ENCODE measurements at places on chromosomes 3 and 15.

GRCh38 chr3:197907196-197907595 is 42.8 kb upstream of the RPL35A start:
- DNase-seq: no peak

- DNase-seq: no peak
Observed at GRCh38 chr15:70936326-70936725, 43.7 kb downstream of the LRRC49 start.

DNA sequence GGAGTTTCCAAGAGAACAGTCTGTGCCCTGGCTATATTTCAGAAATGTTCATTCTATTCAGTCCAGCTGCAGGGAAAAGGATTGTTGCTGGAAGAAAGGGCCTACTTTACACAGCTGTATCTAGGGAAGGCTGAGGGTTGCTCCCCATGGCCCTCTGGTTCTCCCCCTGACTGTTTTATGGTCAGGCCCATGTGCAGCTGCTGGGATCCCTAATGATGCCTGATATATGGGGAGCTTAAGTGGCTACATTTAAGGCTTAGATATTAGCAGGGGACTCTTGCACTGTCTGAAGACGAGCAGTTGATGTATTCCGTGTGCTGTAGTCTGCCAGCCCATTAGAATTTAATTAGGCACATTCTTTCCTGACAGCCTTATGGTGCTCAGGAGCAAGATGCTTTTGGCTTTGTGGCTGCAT is 72.0 kb downstream of the FAM43A start:
- DNase-seq: no peak

- DNase-seq: no peak
Observed at GRCh38 chr3:51696954-51697353, 9.9 kb upstream of the GRM2 start.

DNA sequence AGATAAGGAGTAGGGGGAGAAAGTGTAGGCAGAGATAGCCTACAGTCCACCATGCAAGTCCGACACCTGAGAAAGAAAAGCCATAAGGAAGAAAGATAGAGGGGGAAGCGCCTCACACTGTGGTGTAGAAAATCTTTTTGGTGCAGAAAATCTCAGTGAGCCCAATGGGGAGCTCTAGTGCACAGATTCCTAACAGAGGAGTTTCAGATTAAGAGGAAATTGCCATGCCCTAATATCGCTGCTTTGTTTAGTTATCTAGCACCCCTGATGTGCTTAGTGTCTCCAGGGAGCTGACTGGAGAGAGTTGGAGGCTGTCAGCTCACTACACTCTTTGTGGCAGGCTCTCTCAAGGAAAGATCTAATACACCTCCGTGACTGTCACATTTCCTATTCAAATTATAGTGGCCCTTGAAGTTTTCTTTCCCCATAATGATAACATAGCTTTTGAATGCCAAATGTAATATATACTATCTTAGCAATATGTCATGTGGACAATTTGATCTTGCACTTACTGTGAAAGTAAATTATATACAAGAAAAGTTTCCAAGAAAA is 33.7 kb downstream of the CGGBP1 start:
- no peak for DNase-seq

DNA sequence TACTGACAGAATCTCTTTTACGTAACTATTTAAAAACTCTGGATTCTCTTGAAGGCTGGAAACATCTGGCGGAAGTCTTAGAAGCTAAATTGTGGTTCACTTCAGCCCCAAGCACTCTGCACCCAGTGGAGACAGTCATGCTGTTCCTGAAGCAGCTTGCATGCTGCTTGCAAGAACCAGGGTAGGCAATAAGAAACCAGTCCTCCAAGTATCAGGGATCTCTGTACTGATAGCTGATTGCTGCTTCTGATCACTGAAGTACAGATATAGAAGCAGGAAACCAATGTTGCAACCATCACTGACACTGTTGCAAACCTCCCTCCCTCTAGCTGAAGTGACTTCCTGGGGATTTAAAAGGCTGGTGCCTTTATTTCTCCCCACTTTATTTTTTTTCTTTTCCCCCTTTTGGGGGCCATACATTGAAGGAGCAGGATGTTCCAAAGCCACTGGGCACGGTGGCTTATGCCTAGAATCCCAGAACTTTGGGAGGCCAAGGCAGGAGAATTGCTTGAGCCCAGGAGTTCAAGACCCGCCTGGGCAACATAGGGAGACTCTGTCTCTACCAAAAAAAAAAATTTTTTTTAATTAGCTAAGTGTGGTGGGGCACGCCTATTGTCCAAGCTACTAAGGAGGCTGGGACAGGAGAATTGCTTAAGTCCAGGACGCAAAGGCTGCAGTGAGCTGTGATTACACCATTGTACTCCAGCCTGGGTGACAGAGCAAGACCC is 15.3 kb downstream of the SPCS1 start:
- DNase-seq: no peak

GRCh38 chr3:53123953-53124352 is 6.3 kb downstream of the RFT1 start:
- no peak for DNase-seq

- no peak for DNase-seq
Observed at GRCh38 chr15:98583771-98584430, 64.4 kb upstream of the IGF1R start.

GRCh38 chr3:152405915-152406802 is 137.4 kb downstream of the MBNL1 start:
- no peak for DNase-seq

DNA sequence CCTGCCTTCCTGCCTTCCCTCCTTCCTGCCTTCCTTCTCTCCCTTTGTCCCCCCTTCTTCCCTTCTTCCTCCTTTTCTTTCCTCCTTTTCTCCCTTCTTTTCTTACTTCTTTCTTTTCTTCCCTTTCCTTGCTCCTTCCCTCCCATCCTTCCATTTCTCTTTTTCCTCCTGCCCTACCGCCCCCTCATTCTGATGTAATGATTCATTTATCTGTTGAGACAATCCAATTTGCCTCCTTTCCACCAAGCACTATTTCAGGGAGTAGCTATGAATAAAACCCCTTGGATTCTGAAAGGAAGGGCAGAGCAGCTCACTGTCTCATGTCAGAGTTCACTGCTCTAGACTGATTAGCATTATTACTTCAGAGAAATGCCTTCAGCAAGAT is 462.6 kb downstream of the PDCD6IP start:
- no peak for DNase-seq

DNA sequence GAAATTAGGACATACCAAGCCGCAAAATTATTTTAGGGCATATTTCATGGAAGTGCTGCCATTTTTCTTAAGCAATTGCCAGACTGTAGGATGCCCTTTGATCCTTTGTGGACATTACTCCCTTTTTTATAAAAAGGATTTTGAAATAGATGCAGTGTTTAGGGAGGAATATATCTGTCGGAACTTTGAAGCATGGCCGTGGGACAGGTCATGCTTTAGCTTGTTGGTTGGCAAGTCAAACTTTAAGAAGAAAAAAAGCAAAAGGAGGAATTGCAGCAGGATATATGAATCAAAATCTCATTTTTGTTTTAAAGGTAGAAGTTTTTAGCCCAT is 122.1 kb downstream of the MCTP2 start:
- no peak for DNase-seq

GRCh38 chr3:171704814-171705213 is 105.5 kb downstream of the PLD1 start:
- DNase-seq: no peak

GRCh38 chr15:69285834-69286233 is 12.9 kb upstream of the PAQR5 start:
- DNase-seq: no peak

- DNase-seq: no peak
Observed at GRCh38 chr3:116254541-116254940, 190.7 kb downstream of the LSAMP start.

DNA sequence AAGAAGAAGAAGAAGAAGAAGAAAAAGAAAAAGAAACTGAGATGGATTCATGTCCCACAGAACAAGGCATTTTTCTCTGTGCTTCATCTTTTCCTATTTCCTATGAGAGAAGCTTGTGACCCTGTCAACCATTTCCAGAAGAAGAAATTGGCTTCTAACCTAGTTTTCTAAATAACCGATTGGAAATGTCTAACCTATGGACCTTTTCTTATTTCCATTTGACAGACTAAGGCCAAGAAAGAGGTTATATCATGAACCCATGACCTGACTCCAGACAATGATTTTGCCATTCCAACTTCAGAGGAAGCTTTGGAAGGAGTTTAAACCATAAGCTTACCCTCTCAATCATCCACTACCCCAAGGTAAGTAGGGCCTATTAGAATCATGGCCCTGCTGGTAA is 16.3 kb upstream of the CSRNP1 start:
- DNase-seq: no peak

DNA sequence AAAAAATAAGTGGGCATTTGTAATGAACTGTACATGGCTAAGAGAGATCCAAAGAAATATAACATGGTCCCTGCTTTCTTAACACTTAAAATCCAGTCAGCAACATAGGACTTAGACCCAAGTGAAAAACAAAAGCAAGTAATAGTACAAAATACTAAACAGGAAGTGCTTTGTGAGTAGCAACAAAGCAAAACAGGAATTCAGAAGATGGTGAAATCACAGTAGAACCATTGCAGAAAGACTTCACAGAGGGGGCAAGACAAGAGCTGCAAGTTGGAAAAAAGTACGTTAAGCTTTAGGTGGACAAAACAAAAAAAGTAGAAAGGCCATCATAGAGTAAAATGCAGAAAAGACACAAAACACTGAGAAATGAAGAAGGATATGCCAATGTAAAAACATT is 116.0 kb downstream of the TBC1D5 start:
- no peak for DNase-seq

DNA sequence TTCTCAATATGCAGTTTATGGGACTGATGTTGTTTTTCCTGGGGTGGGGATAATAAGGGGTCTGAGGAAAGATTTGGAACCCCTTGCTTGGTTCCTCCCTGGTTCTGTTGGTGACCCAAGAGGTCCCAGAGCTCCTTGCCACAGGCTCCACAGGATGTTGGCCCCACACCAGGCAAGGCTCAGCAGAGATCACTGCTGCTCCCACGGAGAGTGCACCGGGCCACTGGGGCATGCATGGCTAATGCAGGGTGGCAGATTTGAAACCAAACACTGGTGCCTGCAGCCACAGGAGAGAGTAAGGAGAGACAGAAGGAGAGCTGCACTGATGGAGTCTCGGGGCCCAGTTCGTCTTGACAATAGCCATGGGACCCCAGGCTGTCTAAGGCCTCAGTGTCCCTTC is 2.5 kb downstream of the FAM107A start:
- DNase-seq: no peak

DNA sequence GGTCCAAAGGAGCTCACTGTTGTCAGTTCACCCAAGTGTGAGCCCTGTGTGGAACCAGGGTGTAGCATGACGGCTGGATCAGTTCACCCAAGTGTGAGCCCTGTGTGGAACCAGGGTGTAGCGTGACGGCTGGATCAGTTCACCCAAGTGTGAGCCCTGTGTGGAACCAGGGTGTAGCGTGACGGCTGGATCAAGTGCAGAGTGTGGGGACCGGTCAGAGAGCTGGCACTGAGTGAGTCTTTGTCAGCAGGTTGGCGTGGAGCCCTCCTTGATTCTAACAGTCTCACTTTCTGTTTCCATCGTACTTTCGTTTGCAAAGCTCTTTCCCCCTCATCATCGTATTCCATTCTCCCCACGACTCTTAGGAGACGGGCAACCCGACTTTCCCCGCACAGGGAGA is 57.9 kb upstream of the DLG1 start:
- no peak for DNase-seq

GRCh38 chr3:197520311-197521276 is 35.2 kb downstream of the BDH1 start:
- DNase-seq: no peak

DNA sequence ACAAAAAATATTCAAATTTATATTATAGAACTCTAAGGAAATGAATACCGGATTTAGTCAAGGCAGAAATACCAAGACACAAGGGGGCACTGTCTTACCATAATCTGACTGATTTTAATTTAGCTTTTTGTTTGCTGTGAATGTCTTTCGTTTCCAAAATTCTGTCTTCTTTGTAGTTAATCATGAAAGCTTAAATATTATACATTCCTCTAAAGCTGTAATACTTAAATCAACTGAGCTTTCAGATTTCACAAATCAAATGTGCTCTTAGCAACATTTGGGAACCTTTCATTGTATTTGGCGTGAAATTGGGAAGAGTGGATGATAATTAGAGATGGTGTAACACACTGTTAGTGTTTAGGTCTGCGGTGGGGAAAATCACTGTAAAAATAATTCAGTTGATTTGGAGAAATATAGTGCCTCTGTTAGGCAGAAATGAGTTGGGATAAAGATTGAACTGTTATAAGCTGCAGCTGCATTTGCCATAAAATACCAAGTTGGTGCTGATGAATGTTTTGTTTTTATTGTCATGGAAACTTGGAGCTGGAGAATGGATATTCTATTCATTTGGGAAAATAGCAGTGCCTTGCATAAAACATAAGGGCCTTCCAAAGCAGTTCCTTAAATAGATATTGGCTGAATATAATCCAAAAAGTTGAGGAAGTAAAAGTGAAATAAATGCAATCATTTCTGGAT is 228.2 kb downstream of the TCF12 start:
- DNase-seq: no peak

DNA sequence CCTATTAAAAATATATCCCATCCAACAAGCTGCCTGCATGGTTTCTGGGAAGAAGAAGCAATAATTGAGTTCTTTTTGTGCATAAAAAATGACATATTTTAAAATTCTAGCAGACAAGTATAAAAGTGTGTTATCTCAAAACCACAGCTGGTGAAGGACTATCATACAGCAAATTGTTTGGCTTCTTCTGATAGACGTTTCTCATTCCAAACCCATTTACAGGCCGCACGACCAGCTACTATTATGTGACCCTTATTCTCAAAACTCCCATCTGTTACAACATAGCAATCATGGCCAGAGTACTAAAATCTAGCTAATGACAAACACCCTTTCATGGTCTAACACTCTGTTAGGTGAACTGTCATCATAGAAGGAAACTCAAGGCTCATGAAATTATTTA is 21.7 kb downstream of the ETFA start:
- no peak for DNase-seq

DNA sequence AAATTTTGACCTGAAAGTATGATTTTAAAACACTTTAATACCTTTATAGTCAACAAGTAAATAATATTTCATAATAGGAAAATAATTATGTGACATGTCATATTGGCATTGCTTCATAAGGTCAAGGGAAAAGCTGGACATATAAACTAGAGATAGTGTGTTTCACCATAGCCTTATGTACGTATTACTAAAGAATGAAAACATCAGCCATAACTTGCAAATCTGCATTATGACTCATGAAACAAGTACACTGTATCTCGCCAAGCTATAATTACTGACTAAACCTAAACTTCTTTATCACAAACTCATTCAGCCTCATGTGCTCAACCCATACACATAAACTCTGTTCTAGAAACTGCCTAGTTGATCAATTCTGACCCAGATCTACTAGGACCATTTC is 950.1 kb downstream of the FHIT start:
- no peak for DNase-seq

- DNase-seq: no peak
Observed at GRCh38 chr3:94596887-94597566, 534.2 kb downstream of the NSUN3 start.

- no peak for DNase-seq
Observed at GRCh38 chr15:47717036-47717612, at the start of gene SEMA6D. Gene SEMA6D, plus strand, starts transcription at chr15:47717505. Its CDS starts 42,294 bp downstream, at chr15:47759799.

GRCh38 chr15:77013776-77014131 is 18.8 kb downstream of the PSTPIP1 start:
- peak; percentile 73 for DNase-seq

- DNase-seq: no peak
Observed at GRCh38 chr3:70811880-70812279, 499.4 kb upstream of the MDFIC2 start.
